ENCODE measurements at places on chromosomes 7 and 10. TPM values are rescaled to one million over a fixed set of nuclear protein-coding genes. Genes with fewer than 3 reads are reported as not detected.

The CALD1 gene
- total RNA-seq, result 10.1 TPM

The HOXA3 gene
- not detected for total RNA-seq

The VAX1 gene
- total RNA-seq, result not detected

The NKX2-3 gene
- total RNA-seq, result not detected

The KCP gene
- not detected for total RNA-seq

The ZNF438 gene
- total RNA-seq, result 6.1 TPM

The PRPS1L1 gene
- not detected for total RNA-seq

The ESYT2 gene
- 64.2 TPM for total RNA-seq

The SFRP5 gene
- not detected for total RNA-seq

The RALA gene
- total RNA-seq, result 35.3 TPM

The LRIT1 gene
- total RNA-seq, result not detected

The XRCC2 gene
- 21.8 TPM for total RNA-seq

The GIMAP6 gene
- total RNA-seq, result 29.4 TPM

The IKZF1 gene
- total RNA-seq, result 360 TPM

The ICA1 gene
- 4.8 TPM for total RNA-seq

The FANK1 gene
- total RNA-seq, result 0.44 TPM

The DNAH11 gene
- 2.0 TPM for total RNA-seq

The AOAH gene
- total RNA-seq, result 33.5 TPM

The MSMB gene
- not detected for total RNA-seq

The PAPOLB gene
- not detected for total RNA-seq

The MBLAC1 gene
- 2.8 TPM for total RNA-seq

The SLC16A9 gene
- 2.1 TPM for total RNA-seq

The ADIRF gene
- not detected for total RNA-seq

The AKR1C3 gene
- 0.34 TPM for total RNA-seq

The SOSTDC1 gene
- total RNA-seq, result not detected

The CDC14C gene
- not detected for total RNA-seq

The TMEM225B gene
- 1.3 TPM for total RNA-seq

The SFTPD gene
- total RNA-seq, result not detected

The ORC5 gene
- total RNA-seq, result 28.3 TPM

The GPER1 gene
- 0.46 TPM for total RNA-seq

The LIPK gene
- not detected for total RNA-seq

The KMT2C gene
- total RNA-seq, result 63.1 TPM

The NPC1L1 gene
- not detected for total RNA-seq

The ERVW-1 gene
- total RNA-seq, result not detected

The CALN1 gene
- total RNA-seq, result not detected

The ACHE gene
- total RNA-seq, result 0.21 TPM

The STAM gene
- total RNA-seq, result 33.8 TPM

The MEST gene
- 3.6 TPM for total RNA-seq

The SLC26A3 gene
- total RNA-seq, result not detected

The BBS9 gene
- total RNA-seq, result 4.8 TPM

Data from activated T-helper 2 cell treated with anti-CD3 and anti-CD28 coated beads, Interferon-gamma antibody, Interleukin-2, Interleukin-4, amounts not matched to agents 10 μg/mL and 5 μg/mL and 100 μg/mL, durations not matched to agents 14 hours and 24 hours and 36 hours (primary cell).